ENCODE measurements at places on chromosomes 16 and 17.

DNA sequence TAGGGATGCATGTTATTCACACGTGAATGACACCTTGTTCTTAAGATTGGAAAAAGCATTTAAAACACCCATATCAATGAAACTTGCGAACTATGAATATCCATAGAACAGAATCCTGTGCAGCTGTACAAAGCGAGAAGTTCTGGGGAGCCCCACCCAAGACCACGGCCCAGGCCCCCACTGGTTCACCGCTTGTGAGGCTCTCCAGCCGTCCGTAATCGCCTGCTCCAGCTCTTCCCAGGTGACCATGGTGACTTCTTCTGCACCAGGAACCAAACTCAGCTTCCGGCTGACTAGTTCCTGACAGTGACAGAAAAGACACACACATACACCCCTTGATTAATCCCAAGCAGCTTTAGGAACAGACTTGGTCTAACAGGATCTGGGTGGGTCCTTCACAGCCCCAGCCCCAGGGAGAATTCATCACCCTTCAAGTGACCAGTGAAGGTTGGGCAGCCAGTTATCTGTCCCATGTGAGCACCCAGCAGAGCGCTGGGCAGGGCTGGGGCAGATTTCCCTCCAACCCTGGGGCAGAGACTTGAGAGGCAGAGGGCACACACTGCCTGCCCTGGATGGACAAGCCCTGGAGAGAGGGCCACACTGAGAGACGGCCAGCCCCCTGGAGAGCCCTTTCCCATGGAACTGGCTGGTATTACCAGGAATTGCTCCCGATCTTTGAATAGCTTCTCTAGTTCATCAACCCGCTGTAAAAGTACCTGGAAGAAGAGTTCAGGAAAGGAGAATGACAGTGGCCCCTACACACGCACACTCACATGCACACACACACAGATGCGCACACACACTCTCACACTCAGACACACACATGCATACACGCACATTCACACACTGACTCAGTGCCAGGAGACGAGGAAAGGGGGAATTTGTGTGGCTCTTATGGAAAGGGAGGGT is 3.6 kb downstream of the QRICH2 start:
- peak; percentile 11 for DNase-seq

DNA sequence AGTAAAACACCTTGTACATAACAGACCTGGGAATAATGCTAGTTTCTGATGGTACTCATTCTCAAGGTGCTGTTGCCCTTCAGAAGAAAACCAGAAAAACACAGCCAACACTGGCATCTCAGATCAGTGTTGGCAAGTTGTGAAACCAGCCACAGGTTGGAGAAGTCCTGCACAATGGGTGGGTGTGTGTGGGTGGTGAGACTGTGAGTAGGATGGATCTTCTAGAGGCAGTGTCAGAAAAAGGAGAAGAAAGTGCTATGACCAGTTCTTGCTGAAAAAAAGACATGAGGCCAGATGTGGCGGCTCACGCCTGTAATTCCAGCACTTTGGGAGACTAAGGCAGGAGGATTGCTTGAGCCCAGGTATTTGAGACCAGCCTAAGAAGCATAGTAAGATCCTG is 35.2 kb upstream of the SMIM36 start:
- no peak for DNase-seq

GRCh38 chr16:75931043-75931442 is 204.8 kb upstream of the CPHXL start:
- no peak for DNase-seq

GRCh38 chr16:69814561-69814960 is 52.4 kb downstream of the WWP2 start:
- DNase-seq = no peak

- no peak for DNase-seq
Observed at GRCh38 chr16:67872131-67872630, 671 bp upstream of the EDC4 start.

DNA sequence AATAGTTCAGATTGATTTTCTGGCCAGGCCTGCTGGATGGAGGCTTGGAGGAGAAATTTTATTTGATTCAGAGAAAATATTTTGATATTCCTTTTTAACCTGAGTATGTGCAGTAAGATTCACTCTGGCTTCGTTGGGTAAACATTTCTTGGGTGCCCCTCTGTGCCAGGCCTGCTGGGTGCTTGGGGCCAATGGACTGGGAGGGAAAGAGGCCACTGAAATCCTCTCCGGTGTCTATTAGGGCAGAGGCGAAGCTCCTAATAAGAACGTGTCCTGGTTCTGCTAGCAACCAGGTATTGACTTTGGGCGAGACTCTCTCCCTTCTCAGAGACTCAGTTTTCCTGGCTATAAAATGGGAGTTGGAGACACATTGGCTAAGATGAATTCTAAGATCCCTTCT is 122.5 kb downstream of the CYLD start:
- DNase-seq = no peak

- peak; percentile 65 for DNase-seq
Observed at GRCh38 chr16:46743232-46743719, 4.9 kb downstream of the MYLK3 start.

DNA sequence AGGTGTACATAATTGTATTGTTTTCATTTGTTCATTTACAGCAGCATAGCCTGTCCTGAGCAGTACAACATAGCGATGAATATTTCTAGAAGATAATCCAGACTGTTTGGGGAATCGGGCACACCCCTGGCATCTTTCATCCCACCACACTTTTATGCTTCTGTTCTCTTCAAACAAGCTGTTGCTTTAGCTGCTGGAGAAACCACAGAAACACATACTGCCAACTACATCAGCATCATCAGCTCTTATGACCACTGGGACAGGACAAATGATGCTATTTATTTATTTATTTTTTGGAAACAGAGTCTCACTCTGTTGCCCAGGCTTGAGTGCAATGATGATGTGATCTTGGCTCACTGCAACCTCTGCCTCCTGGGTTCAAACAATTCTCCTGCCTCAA is 22.6 kb upstream of the HAPSTR1 start:
- no peak for DNase-seq

DNA sequence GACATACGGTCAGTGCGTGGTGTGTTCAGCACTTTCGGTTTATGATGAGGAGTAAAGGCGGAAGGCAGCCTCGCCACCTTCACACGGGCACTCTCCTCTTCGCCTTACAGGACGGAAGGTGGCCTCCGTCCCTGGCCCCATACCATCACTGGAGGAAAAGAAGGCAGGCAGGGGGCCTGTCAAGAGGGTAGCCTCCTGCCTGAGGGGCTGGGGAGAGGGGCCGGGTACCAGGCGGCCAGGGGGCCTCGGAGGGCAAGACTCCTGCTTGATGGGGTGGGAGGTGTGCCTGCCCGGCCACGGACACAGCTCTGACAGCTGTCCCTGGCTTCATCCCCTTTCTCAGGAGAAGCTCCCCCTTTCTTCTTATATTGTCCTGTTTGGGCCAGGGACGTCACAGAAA is 15.6 kb upstream of the SLC38A8 start:
- DNase-seq = no peak

GRCh38 chr17:7034955-7035590 is 742 bp upstream of the SLC16A13 start:
- no peak for DNase-seq

DNA sequence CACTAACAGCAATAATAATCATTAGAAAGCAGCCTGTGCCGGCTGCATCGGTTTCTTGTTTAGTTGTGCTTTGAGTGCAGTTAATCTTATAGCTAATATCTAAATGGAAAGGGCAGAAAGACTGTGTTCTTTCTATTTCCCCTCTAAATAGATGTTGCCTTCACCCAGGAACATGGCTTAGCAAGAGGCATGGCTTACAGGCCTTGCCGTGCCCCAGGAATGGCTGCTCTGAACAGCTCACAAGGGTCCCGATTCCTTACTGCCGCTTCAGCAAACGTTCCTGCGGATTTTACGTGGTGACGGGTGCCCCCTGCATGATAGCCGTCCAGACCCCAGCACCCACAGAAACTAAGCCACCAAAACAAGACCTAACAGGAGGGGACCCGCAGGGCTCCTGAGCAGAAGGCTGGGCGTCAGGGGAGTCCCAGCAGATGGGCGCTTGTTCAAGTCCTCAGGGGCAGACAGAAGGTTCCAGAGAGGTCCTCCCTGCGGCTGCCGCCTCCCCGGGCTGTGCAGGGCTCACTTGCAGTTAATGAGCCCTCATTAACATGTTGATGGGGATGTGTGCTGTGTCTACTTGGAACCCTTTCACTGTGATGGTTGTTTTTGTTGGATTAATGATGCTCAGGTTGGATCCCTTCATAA is 52.5 kb upstream of the ENPP7 start:
- DNase-seq = no peak

- DNase-seq = no peak
Observed at GRCh38 chr17:7969433-7969832, 33.0 kb upstream of the GUCY2D start.

DNA sequence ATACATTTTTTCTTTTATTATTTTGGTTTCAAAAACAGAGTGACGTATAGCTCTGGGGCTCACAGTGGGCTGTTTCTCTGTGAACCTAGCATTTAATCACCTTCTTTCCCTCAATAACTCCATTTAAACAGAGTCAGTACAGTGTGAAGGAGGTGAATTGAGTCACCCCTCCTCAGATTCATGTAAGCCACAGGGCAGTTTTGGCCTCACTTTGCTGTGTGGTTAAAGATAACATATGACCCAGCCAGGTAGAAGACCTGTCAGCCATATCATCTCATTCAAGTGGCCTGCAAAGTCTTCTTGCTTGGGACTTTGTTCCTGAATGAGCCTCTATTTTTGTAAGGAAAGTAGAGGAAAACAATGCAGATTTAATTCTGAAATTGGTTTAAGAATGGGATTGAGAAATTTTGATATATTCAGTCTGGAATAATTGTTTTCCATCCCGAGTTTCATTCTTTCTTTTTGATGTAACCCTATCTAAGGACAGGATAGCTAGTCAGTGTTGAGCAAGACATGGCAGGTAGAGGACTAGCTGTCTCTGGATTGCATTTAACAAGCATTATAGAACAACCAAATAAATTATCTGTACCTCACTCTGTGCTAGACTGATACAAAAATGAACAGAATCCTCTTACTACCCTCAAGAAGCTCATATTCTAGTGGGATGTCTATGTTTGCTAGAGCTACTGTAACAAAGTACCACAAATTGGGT is 13.1 kb downstream of the MAP2K6 start:
- no peak for DNase-seq

GRCh38 chr16:4767872-4768548 is 1.0 kb upstream of the ZNF500 start:
- DNase-seq = no peak

DNA sequence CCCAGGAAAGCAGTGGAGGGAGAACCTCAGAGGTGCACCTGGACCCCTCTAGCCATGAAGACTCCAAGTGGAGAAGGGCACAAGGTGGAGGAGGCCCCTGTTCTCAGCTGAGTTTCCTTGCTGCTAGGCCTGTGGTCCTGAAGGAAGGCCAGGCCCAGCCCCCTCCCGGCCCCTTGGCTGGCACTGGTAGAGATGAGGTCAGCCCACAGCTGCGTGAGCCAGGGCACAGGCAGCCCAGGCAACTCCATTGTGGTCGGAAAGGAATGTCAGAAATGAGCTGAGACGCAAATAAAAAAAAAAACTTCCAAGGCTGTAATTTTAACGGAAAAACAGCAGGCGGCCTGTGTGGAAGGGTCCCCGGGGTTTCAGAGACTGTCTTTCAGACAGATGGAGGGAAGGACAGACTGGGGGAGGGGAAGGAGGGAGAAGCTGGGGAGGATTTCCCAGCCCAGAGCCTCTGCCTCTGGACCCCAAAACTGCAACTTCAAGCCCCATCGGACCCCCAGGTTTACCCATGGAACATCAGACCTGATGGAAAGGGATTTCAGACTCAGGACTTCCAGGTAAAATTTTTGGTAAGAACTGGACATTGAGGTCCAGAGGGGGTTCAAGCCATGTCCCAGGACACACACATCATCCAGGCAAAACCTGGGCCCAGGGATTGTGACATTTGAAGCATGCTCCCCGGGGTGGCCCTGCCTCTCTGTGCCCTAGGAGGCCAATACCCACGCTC is 25.6 kb upstream of the MRPS23 start:
- DNase-seq = no peak

- no peak for DNase-seq
Observed at GRCh38 chr16:57889522-57889921, 81.4 kb downstream of the CNGB1 start.

- peak; percentile 87 for DNase-seq
Observed at GRCh38 chr17:62653002-62653825, 25.7 kb downstream of the MRC2 start.

DNA sequence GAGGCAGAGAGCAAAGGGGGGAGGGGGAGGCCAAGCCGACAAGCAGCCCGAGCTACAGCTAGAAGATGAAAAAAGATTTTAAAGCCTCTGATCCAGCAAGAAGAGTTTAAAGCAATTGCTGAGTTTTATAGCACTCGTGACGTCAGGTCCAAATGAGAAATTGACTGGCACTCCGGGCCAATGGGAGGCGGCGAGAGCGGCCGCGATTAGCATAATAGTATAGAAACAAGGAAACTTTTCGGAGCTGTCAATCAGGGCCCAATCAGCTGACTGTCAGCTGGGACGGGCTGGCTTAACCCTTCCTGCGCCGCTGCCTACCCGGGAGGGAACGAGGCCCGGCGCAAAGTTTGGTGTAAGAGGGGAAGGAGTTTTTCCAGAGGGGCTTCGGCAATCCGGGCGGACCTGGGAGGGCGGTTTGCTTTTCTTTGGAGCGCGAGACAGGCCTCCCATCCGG is at the start of gene MAF:
Gene MAF (minus strand): TSS at position 100 of the 454 bp plus-strand sequence. CDS start 835 bp downstream, outside the sequence.
- DNase-seq = peak; percentile 22

GRCh38 chr16:19410435-19411171 is 7.1 kb upstream of the TMC5 start:
- DNase-seq = peak; percentile 45

DNA sequence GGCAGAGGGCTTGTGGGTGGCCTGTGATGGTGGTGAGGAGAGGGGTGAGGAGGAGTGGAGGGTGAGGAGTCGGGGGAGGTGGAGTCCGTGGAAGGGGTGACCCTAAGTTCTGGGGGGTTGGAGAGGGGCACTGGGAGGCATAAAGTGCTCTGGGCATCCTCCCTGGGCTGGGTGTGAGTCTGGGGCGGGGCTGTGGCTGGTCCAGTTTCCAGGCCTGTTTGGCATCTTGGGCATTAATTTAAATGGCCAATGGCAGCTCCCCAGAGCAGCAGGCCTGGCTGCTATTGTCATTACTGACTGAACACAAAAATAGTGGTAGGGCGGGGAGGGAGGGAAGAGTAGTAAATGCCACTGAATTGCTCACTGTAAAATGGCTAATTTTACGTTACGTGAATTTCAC is 7.7 kb upstream of the ARHGAP23 start:
- no peak for DNase-seq

DNA sequence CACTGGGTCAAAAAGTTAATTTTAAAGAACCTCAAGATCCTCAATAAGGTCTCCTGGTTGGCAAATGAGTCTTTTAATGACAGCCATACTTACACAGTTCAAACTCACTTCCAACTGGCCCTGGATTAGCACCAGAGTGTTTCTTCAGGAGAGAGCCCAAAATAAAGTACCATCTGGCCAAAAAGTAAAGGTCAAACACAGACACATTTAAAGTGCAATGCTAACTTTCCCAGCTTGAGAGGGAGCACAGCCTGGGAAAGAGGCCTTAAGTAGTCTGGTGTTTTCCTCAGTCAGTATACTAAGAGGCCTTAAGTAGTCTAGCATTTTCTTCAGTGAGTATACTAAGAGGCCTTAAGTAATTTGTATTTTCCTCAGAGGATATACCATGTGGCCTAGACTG is 46.6 kb upstream of the ERN1 start:
- no peak for DNase-seq

DNA sequence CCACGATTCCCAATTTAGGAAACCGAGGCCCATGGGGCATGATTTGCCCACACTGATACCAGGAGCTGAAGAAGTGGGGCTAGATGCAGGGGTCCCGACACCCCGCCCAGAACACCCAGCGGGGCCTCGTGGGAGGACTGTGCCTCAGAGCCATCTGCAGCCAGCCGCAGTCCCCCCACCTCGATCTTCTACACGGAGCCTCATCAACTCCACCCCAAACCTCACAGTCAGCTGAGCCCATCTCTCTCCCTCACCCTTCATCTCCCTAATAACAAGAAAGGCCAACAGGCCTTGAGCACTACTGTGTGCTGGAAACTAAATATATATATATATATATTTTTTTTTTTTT is 4.2 kb downstream of the ITGAE start:
- peak; percentile 64 for DNase-seq

Data from GM10248 (cell line).